KBM-7 (cell line): ENCODE measurements at places on chromosomes 13 and 19.

- DNase-seq, result no peak
Measured at GRCh38 chr19:50599427-50599826, 31.2 kb upstream of the LRRC4B start.

GRCh38 chr13:49958321-49958720 is 22.2 kb upstream of the SPRYD7 start:
- no peak for DNase-seq

GRCh38 chr19:39211731-39212374 is 7.8 kb upstream of the SYCN start:
- DNase-seq, result peak; percentile 22

DNA sequence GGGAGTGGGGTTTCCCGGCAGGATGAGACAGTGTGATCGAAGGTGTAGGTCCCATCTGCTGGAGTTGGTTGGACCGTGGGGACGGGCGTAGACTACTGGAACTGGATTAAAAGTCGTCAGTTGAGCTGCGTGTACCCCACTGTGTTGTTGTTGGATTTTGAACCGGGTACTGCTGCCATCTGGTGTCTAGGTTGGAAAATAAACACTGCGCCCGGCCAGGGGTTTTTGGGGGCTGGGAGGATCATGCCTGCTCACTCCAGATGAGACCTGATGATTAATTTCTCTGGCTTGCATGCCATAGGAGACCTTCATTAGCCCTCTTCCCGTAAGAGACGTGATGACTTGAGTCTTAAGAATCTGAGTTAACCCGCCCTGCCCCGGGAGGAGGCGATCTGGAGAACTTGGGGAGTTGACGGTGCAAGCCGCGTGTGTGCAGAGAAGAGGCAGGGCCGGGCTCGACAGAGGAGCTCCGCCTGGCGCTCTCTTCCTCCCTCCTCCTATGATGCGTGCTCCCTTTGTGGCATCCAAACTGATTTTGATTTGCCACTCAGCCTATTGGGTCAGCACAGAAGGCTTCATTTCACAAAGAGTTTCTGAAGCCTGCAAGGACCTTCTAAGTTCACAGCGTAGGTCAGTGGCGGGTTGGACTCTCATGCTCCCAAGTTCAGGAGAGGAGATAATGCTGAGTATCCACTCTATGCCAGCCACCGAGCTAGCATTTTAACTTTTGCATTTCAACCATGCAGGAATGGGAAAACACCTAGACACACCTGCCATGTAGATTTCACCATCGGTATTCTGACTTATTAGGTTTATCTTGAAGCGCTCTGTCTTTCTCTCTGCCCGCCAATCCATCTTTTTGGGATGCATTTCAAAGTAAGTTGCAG is 2.7 kb downstream of the UHRF1 start:
- DNase-seq, result peak; percentile 83

- DNase-seq, result no peak
Measured at GRCh38 chr13:43631106-43631505, 155.7 kb downstream of the ENOX1 start.

DNA sequence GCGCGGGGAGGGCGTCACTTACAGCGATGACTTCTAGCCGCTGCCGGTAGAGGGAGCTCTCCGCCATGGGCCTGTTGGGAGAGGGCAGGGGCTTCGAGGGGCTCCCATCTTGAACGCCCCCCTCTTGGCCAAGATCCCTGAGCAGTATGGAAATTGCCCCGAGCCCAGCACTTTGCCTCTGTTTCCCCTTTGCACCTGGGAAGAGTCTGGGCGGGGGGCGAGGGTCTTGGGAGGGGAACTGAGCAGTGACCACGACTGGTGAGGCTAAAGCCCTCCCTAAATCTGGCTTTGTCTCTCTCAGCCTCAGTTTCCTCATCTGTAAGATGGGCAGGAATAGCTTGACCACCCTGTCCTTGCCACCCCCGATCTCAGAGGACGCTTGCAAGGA is 2.8 kb downstream of the PALM3 start:
- DNase-seq, result no peak

- peak; percentile 71 for DNase-seq
Measured at GRCh38 chr19:40305403-40305802, 20.3 kb upstream of the AKT2 start.

DNA sequence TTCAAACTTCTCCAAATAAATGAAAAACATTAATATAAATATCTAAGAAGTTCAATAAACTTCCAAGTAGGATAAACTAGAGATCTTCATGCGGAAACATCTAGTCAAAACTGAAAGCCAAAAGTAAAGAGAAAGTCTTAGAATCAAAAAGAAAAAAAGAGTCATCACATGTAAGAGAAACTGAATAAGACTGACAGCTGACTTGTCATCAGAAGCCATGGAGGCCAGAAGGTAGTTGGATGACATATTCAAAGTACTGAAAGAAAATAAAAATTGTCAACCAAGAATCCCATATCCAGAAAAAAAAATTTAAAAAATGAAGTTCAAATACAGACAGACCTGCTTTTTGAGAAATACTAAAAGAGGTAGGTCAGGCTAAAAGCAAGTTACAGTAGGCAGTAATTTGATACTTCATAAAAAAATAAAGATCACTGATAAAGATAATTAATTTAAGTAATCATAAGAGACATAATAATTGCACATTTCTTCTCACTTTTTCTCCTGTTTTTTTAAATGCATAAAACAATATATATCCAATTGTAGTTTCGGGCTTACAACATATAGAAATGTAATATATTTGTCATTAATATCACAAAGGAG is 327.6 kb upstream of the PCDH9 start:
- no peak for DNase-seq

DNA sequence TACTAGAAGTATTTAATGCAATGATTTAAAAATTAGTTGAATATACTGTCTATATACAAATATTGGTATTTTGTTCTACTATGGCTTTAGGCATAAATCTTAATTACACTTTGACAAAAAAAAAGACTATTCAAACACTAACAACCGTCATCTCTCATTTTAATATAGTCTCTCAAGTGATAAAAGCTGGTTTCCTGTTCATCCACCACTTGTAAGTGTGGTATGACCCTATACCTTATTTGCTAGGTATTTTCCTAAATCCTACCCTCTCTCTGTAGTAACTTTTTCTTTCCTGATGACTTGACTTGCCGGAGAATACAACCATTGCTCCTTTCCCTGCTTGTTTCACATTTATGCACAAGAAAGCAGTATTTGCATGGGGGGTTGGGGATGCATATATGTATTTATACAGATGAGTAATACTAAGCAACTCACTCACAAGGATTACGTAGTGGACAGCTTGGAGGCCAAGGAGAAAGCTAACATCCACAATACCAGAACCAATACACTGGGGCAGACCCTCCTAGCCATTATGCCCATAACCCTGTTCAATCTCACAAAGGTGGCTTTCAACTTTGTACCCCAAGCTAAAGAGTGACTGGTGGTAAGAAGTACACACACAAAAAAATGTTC is 12.7 kb upstream of the EFNB2 start:
- no peak for DNase-seq

- DNase-seq, result peak; percentile 63
Measured at GRCh38 chr19:7349961-7350711, 1.4 kb downstream of the ARHGEF18 start.

- DNase-seq, result no peak
Measured at GRCh38 chr19:3234800-3235199, 10.3 kb downstream of the CELF5 start.

DNA sequence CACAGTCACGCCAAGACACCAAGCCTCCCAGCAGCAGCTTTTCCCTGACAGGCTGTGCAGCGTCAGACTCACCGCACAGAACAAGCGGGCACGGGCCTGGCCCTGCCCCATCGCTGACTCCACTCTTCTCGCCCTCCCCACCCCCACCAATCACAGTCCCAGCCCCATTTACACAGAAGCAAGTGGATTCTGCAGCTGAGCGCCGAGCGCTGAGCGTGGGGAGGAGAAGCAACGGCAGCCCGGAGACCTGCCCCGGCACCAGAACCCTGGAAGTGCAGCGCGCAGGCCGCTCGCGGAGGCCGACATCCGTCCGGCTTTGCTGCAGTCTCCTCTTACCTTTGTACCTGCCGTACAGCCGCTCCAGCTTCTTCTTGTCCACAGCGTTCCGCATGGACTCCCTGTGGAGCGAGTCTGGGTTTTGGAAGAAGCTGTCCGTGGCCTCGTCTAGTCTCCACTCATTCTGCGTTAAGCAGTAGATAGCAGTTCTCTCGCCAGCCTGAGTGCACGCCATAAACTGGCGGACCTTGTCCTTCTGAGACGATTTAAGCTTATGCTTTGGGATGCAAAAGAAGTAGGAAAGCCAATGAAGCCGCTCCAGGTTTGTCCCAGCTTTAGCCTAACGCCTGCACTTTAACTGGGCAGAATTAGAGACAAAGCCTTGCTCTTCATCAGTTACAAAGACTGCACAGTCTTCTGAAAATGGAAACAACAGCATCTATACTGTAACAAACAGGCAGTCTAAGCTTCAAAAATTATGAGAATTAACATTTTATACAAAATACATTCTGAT is 6.8 kb downstream of the DCUN1D2 start:
- no peak for DNase-seq

DNA sequence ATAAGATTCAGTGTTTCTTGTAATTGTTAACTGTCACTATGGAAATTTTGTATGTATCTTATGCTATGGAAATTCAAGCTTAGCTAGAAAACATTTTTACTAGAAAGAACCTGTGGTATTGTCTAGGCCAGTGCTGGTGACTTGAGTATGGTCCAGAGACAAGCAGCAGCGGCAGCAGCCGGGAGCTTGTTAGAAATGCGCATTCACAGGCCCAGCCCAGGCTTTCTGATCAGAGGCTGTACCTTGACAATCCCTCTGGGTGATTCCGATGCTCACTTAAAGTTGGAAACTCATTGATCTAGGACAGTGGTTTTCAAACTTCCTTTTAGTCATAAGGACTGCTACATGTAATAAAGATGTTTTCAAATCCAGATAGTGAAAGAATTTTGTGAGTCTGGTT is 287.4 kb downstream of the SHISA2 start:
- no peak for DNase-seq

DNA sequence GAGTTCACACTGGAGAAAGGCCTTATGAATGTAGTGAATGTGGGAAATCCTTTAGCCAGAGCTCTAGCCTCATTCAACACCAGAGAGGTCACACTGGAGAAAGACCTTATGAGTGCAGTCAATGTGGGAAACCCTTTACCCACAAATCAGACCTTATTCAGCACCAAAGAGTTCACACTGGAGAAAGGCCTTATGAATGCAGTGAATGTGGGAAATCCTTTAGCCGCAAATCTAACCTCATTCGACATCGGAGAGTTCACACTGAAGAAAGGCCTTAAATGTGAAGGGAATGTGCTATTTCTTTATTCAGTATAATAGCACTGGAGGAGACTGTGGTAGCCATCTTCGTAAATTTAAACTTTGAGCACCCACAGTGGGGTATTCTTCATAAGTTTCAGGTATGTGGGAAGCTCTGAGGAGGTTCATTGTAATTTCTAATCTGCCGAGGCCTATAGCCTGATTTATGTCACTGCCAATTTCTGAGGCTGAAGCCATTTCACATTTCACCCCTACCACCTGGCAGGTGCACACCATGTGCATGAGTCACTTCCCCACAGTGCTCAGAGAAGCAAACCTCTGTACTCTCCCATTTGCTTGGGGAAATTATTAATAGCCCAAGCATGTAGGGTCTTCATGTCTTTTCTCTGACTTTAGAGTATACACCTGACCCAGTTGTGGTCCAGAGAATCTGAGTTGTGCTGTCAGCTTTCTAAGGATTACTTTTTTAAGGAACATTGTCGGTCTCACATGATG is 6.4 kb downstream of the ZNF551 start:
- DNase-seq, result peak; percentile 11

DNA sequence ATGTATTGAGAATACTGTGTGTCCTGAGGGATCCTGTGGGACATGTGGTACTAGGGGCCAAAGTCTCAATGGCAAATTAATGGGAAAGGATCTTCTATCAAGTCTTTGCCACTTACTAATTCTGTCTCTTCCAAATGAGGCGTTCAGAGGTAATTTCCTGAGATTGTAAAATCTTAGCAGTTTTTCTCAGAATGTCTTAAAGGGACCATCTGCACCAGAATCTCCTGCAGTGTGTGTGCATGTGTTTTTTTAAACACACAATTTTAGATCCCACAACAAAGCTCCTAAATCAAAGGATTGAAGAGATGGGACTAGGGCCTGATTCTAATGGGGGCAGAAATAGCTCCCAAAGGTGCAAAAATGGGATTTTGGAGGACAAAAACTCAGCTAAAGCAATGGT is 78.2 kb downstream of the MYO16 start:
- DNase-seq, result no peak

- DNase-seq, result no peak
Measured at GRCh38 chr19:35539850-35540249, 5.6 kb upstream of the TMEM147 start.

DNA sequence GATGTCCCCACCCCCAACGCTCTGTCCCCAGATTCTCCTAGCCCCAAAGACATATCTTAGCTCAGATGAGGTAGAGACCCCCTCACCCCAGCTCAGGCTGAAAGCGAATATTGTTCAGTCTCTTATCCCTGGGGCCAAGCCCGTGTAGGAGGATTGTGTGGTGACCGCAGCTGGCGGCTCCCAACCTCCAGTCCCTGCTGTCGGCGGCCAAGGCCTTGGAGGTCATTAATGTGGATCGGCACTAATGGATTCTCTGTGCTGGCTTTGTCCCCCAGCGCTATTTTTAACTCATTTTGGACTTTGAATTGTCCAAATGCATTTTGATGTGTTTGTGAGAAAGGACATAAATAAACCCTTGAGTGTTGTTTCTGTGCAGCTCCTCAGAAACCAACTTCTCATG is 124.2 kb downstream of the UQCRFS1 start:
- DNase-seq, result no peak

GRCh38 chr13:99246100-99246499 is 12.1 kb downstream of the GPR18 start:
- no peak for DNase-seq

- DNase-seq, result no peak
Measured at GRCh38 chr19:19615086-19615485, 3.4 kb downstream of the PBX4 start.

DNA sequence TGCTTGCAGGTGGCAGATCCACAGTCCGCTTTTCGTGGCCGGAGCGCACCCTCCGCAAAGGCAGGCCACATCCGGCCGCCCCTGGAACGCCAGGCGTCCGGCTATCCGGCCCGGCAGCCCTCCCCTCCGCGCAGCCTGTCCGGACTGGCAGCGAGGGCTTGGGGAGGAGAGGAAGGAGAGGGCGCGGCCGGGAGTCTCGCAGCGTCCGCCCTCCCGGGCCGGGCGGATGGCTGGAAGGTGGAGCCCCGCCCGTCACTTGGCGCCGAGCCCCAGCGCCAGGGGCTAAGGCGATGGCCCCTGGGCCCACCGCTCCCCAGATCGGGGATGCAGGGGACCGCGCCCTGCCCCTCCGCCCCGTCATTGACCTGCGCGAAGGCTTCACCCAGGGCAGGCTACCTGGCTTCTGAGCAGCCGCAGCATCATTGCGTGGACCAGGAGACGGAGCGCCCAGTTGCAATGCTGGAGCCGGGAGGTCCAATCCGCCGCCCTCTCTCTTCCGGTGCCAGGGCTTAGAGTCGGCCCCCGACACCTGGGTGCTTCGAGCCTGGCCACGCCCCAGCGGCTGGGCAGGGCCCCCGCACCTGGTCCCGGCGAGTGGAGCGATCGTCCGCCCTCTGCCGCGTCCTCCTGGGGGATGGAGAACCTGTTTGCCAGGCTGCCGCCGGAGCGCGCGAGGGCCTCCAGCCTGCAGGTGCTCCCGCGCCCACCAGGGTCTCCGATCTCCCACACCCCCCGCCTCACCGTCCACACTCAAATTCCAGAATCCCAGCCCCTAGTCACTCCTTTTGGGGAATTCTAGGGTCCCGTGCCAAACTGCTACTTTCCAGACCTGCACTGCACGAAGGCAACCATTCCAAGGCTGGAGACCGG is at the start of gene FUT1:
Gene FUT1 (minus strand): TSS at position 146 of the 870 bp plus-strand sequence. CDS start 1,360 bp downstream, outside the sequence.
- peak; percentile 55 for DNase-seq

GRCh38 chr19:30870876-30871275 is 478.4 kb downstream of the TSHZ3 start:
- DNase-seq, result no peak
